ENCODE measurements at places on chromosomes 3 and 15.

DNA sequence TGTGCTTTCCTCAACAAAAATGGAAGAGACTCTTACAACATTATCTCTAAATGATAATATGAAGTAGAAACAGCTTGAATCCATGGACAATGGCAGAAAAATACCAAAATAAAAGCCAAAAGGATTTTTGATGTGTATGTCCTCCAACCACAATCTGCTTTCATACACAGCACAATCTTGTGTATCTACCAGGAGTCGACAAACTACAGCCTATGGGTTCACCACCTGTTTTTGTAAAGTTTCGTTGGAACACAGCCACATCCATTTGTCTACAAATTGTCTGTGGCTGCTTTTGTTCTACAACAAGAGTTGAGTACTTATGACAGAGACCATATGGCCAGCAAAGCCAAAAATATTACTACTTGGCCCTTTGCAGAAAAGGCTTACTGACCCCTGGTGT is 88.7 kb upstream of the UBE2E2 start:
- DNase-seq: no peak

GRCh38 chr15:89833966-89834365 is 19.3 kb upstream of the ANPEP start:
- DNase-seq: no peak

GRCh38 chr3:187850258-187850921 is 105.1 kb upstream of the BCL6 start:
- no peak for DNase-seq

DNA sequence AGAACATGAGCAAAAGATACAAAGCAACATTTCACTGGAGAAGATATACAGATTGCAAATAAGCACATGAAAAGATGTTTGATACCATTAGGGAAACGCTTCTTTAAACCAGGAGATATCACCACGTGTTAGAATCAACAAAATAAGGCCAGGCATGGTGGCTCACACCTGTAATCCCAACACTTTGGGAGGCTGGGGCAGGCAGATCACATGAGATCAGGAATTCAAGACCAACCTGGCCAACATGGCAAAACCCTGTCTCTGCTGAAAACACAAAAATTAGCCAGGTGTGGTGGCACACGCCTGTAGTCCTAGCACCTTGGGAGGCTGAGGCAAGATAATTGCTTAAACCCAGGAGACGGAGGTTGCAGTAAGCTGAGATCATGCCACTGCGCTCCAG is 20.5 kb upstream of the MUC20 start:
- DNase-seq: no peak

All from activated T-cell treated with anti-CD3 and anti-CD28 coated beads for 1 hour (primary cell).